Right atrium auricular region (tissue), 2 donors: ENCODE measurements at places on chromosomes 1 and 21. TPM values are rescaled to one million over a fixed set of nuclear protein-coding genes. Genes with fewer than 3 reads are reported as not detected.

DNA sequence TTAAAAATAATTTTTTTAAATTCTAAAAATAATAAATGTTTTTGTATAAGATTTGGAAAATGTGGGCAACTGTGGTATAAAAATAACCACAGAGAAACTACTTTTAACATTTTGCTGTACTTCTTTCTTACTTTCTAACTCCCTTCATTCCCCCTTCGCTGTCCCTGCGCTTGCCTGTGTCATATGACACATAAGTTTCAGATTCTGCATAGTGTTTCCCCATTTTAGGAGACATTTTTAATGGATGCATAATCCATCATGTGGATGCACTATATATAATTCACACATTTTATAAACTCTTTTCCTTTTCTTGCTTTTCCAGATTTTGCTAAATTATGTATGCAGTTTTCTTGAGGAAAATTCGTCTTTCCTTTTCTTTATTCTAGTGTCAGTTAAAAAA is 16.3 kb downstream of the ATG4C start:
- no peak for DNase-seq

DNA sequence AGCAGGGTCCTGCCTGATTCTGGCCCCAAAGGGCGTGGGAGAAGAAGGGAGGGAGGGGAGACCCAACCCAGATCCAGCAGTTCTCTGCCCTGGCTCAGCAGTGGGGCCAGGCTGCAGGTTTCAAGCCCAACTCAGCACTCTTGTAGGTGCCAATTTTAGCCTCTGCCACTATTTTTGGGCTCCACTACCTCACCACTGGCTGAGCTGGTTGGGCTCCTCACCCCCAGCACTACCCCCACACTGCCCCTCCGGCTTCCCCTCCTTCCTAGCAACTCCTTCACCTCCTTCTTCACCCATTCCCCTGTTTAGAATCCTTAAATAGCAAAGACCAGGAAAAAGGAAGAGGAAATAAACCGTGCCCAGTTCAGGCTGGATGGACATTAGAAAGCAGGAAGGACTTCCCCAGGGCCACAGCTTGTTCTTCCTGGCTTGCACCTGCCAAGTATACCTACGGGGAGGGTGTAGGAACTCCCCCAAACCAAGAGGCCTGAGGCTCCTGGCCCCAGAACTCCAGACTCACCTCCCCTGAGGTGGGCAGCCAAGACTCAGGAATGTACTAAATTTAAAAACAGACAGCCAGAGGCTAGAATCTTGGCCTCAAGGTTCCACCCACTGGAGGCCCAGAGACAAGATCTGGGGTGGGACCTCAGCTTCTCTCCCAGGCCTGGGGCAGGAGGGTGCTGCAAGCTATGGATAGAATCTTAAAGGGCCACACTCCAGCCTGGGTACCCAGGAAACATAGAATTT is 1.4 kb upstream of the ARHGEF2 start:
- no peak for DNase-seq

- DNase-seq = no peak
Measured at GRCh38 chr1:33637846-33638440, 165.5 kb downstream of the ZSCAN20 start.

AMY1A gene
- not detected for total RNA-seq

- DNase-seq = no peak
Measured at GRCh38 chr21:42614811-42615351, 38.5 kb upstream of the PDE9A start.

EPHA2 gene
- 17.5 TPM for total RNA-seq

GRCh38 chr1:201354151-201354900 is 23.2 kb downstream of the TNNT2 start:
- DNase-seq = no peak

PADI2 gene
- total RNA-seq = 0.63 TPM

SLC26A9 gene
- 24.4 TPM for total RNA-seq

RAB4A gene
- 60.8 TPM for total RNA-seq

NFIA gene
- 81.3 TPM for total RNA-seq

BECN2 gene
- total RNA-seq = not detected

TNFRSF1B gene
- total RNA-seq = 25.6 TPM

PADI4 gene
- total RNA-seq = 0.31 TPM

- DNase-seq = no peak
Measured at GRCh38 chr1:77642196-77642595, 40.3 kb downstream of the ZZZ3 start.

DNA sequence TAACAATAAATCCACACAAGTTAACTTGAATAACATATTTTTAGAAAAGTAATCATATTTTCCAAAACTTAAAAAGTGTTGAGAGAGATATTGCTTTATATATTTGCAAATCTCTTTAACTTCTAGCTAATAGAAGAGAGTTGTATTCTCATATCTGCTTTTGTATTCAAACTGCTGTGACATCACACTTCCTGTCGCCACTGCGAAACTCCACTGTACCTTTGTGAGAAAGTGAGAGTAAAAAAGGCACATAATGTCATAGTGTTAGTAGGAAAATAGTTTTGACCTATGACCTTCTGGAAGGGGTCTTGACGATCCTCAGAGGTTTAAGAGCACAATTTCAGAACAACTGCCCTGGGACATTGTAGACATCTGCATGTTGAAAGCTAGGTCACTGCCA is 21.6 kb downstream of the AK5 start:
- no peak for DNase-seq

GRCh38 chr1:42264511-42265190 is 70.4 kb downstream of the FOXJ3 start:
- no peak for DNase-seq

GRCh38 chr1:183995322-183996039 is 42.0 kb downstream of the COLGALT2 start:
- DNase-seq = no peak

DNA sequence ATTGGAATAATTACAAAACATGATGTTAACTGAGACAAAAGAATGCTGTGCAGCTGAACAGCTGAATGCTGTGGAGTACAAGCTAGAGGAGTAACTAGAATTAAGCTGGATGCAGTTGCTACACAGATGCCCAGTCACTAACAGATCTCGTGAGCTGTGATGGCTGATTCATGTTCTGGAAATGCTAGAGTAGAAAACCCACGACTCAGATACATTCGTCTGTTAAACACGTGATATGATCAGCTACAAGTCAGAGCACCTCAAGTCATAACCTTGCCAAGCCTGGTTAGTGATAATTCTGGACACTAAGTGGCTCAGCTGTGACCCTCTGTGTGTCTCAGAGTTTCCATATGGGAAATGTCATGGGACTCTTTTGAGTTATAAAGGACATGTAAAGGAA is 89.7 kb upstream of the ESRRG start:
- no peak for DNase-seq

DNA sequence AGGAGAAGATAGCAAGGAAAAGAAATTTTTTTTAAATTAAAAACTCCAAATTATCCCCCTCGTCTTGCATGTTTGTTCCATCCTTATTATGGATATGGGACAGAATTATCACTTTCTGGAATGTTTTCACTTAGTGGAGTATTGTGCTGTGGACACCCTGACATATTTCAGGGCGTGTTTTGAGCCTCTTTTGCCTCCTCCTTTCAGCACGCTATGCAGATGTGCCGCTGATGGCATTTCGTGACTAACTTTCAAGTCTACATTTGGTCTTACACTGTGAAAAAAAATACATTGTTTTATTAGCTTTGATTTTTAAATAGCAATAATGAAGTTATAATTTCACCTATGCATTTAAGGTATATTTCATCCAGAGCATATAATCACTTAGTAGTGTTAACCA is 738.7 kb downstream of the LTN1 start:
- DNase-seq = no peak

DNA sequence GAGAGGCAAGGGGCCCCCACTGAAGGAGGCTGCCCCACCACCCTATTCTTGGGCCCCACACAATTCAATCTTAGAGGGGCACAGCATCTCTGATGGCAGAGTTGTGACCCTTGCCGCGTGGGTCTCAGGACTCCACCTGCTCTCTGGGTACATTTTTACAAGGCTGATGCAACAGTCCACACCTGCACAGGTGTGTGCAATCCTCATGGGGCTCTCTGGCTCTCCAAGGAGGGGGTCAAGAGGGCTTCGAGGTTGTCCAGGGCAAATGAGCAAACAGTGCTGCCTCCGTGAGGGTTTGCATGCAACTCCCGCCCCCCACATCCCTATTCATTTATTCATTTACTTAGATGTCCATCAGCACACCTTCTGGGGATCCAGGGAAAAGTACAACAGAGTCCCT is 81.6 kb upstream of the IFFO2 start:
- DNase-seq = no peak

GRCh38 chr1:244284641-244285156 is 167.0 kb downstream of the ADSS2 start:
- DNase-seq = no peak

- no peak for DNase-seq
Measured at GRCh38 chr1:64161357-64161941, 42.0 kb upstream of the UBE2U start.
